ENCODE measurements at places on chromosomes 2 and 18.

- no peak for DNase-seq
Observed at GRCh38 chr2:65456886-65457285, 24.5 kb upstream of the SPRED2 start.

- no peak for DNase-seq
Observed at GRCh38 chr2:46748735-46749531, 166.7 kb downstream of the MCFD2 start.

- DNase-seq, result no peak
Observed at GRCh38 chr18:42614619-42615293, 500.7 kb downstream of the RIT2 start.

- DNase-seq, result no peak
Observed at GRCh38 chr2:105790461-105791149, 45.9 kb downstream of the NCK2 start.

GRCh38 chr2:237081596-237081995, 4.1 kb upstream of the COPS8 start:
- DNase-seq, result no peak

DNA sequence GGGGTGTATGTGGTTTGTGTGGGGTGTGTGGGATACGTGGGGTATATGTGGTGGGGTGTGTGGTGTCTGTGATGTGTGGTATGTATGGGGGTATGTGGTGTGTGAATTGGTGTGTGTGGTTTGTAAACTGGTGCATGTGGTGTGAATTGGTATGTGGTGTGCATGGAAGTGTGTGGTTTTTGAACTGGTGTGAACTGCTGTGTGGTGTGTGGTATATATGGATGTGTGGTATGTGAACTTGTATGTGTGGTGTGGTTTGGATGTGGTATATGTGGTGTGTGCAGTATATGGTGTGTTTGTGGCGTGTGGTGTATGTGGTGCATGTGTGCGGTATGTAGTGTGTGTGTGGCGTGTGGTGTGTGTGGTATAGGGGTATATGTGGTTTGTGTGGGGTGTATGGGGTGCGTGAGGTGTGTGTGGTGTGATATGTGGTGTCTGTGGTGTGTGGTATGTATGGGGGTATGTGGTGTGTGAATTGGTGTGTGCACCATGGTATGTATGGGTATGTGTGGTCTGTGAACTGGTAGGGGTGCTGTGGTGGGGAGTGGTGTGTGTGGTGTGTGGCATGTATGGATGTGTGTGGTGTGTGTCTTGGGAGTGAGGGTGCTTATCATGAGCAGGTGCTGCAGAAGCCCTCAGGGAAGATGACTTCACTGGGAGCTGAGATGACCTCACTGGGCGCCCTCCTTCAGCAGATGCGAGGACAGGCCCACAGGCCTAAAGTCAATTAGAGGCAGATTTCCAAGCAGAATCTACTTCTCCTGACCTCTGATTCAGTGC, 209.6 kb upstream of the TNP1 start:
- DNase-seq, result no peak

GRCh38 chr2:74253971-74254310, 55.5 kb downstream of the MTHFD2 start:
- no peak for DNase-seq

GRCh38 chr2:120531863-120532600, 186.1 kb downstream of the INHBB start:
- no peak for DNase-seq

GRCh38 chr2:201208563-201209252, 25.8 kb downstream of the CASP10 start:
- no peak for DNase-seq

DNA sequence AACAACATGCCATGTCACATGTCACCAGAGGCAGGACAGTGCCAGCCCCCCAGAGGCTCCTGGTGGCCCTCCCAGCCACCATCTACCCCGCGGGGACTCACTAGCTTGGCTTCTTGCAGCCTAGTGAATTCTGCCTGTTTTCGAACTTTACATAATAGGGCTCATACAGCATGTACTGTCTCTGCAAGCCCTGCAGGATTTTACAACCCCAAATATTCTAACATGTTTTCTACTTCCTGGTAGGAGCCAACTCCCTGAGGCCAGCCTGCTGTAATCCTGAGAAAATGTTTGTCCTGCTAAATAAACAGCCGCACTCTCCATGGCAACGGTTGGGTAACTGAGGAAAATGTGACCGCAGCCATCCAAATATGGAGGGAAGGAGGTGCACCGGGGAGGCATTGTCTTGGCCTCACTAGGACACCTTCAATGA, 2.7 kb downstream of the PER2 start:
- peak; percentile 28 for DNase-seq

DNA sequence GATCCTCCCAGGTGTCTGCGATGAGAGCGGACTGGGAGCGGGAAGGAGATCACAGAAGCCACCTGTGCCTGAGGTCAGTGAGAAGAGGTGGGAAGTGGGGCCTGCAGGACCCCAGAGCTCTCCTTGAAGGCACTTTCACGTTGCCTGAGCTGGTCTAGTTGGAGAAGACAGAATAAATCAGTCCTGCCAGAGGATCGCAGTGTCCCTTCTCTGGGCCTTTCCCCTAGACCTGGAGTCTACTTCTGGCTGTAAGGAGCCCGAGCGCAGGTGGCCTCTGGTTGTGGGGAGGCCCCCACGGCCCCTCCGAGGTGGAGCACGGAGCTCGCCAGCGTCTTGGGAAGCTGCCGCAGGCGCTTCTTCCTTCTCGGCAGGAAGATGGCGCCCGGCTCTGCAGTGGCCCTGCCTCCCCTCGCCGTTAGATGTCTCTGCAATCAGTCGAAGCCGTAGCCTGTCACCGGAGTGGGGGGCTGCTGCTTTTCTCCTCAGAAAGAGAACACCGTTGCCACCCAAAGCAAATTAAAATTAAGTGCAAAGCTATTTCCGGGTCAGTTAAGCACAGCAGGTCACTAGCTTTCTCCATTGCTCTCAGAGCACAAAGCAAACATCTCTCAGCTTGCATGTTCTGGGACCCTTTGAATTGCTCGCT, 212.0 kb upstream of the MYT1L start:
- DNase-seq, result peak; percentile 10

All from neural crest cell (in vitro differentiated cells).